ENCODE measurements at places on chromosomes 4 and X.

- DNase-seq = no peak
Observed at GRCh38 chr4:10565166-10565780, 108.0 kb upstream of the ZNF518B start.

GRCh38 chr4:14831416-14831815, 170.9 kb upstream of the CPEB2 start:
- no peak for DNase-seq

DNA sequence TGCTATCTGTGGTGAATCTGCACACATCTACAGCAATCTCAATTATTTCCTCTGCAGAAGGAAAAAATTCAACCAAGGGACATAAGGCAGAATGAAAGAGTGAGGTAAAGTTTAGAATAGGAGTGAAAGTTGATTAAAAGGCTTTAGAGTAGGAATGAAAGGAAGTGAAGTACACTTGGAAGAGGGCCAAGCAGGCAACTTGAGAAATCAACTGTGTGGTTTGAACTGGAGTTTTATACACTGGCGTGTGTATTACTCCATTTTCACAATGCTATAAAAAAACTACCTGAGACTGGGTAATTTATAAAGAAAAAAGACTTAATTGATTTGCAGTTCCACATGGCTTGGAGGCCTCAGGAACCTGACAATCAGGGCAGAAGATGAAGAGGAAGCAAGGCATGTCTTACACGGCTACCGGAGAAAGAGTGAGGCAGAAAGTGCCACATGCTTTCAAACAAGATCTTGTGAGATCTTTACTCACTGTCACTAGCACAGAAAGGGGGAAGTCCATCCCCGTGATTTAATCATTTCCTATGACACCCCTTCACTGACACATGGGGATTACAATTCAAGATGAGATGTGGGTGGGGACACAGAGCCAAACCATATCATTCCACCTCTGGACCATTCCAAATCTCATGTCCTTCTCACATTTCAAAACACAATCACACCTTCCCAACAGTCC, 234.8 kb downstream of the IL15 start:
- no peak for DNase-seq

DNA sequence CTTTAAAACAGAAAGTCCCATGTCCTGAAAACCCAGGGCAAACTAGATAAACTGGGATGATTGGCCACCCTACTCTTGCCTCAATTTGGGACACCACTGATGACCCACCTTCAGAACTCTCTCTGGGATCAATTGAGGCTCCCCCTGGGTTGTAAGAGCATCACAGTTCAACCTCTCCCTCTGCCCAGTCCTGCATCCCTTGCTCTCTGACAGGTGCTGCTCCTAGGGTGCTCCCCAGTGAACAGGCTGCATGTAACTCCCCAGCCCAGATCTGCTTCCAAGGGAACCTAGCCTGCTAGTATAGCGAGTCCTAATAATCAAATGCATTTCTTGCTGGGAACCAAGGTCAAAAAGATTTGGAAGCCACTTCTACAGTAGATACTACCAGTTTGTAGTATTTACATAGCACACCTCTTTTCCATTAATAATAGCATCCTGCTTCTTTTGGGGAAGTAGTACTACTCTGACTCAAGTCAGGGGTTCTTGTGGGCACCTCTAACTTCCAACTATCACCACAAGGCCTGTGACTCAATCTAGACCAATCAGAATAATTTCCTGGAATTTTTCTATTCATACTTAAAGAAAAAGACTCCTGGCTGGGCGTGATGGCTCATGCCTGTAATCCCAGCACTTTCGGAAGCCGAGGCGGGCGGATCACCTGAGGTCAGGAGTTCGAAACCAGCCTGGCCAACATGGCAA, 42.1 kb upstream of the SPINK2 start:
- DNase-seq = no peak

DNA sequence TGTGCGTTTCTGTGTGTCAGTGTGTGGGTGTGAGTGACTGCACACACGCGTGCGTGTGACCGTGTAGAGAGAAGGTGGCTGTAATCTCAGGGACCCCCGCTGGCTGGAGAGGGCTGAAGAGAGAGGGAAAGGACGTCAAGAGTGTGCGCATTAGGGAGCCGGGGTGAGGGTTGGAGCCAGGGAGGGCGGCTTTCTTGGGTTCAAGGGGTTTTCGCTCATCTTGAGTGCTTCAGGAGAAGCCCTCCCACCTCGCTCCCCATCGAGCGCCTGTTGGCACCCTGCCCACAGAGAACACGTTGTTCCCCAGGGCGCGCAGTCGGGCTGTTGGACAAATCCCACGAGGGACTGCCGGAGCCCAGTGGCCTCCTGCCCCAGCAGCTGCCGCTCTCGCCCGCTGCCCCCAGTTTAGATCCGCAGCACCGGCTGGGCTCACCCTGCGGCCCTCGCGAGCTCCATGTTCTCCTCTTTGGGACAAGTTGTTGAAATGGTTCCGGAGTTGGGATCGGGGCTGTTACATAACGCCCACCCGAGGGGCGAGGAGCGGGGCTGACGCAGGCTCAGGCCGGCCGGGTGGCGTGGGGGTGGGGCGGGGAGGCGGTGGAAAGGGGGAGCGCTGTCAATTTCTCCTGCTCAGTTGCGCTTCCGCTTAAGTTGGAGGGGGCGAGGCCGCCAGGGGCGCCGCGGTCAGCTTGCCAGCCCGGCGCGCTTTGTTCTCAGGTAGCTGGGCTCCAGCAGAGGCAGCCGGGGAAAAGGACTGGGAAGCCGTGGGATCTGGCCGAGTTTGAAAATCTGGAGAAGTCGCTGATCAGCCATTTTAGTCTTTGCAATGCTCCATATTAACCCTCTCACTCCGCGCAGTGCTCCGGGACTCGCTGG, 1.6 kb downstream of the GRIA2 start:
- DNase-seq = no peak

DNA sequence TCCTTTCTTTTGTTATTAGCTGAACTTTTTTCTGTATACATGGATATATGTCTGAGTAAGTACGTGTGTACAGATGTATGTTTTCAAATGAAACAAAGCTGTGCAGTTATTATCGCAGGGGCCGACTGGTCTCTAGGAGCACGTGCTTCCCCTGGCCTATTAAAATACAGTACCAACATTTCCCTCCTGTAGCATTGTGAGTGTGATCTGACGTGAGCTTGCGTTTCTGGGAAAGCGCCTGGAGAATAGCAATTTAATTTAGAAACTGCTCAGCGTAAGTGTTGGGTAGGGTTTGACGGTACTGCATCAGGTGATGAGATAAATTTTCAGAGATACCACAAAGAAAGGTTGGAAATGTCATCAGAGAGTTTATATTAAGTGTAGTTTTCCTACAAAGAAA, 173.3 kb downstream of the FBXO8 start:
- DNase-seq = no peak

DNA sequence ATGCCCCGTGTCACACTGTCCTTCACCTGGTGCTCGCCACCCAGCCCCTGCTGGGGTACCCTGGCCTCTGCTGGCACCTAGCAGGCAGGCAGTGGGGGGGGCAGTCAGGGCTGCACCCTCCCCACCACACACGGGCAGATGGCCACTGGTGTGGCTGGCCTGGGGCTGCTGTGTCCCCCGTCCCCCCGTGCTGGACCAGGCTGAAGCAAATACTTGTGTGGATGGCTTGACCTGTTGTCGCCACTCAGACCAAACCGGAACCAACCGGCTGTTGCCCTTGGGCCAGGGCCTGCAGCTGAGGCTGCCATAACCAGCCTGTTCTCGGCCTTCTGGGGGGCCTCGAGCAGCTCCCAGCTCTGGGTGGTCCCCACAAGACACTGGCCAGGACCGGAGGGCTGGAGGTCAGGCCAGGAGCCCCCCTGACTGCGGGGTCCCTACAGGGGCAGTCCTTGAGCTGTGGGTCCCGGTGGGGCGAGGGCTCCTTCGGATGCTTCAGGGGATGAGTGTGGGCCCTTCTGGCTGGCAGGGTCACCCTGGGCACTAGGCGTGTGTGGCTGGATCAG, 4.3 kb downstream of the FGFR3 start:
- DNase-seq = no peak

GRCh38 chrX:120306630-120307029, 4.6 kb downstream of the TMEM255A start:
- DNase-seq = no peak

DNA sequence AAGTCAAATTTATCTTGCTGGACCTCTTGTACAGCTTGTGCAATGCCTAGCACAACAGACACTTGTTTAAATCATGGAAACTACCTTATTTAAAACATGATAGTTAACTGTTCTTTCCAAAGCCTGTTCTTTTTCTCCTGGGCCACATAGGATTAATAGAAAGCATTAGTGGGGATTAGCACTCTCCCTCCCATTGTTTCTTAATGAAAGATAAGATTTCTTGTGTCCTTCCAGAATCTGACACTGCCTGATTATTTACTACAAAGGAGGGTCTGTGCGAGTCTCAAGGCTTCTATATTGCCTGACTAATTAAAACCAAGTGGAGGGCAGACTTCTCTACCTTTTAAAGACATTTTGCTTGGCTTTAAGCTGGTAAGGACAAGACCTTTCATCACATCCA, 8.5 kb upstream of the ELMOD2 start:
- DNase-seq = no peak

DNA sequence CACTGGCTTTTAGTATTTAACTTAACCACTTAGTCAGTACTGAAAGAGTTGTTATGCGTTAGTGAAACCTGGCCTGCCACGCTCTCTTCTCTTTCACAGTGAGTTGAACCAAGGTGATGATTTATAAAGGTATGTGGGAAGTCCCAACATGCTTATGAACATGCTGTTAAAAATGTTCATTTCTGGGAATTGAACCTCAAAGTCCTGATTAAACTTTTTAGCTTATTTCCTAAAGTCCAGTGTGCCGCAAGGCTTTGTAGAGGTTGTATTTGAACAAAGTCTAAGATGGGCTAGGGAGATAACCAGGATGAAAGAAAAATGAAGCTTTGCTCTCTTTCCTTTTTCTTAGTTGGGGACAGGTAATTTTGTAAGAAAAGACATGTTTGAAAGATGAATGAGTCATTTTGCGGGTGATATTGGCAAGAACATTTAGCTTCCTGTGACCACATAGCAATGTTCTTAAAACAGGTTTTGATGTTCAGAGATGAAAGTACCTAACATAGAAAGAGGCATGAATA, 270.3 kb downstream of the DTHD1 start:
- peak; percentile 3 for DNase-seq

- DNase-seq = no peak
Observed at GRCh38 chr4:177265729-177266128, 43.9 kb upstream of the NEIL3 start.

- no peak for DNase-seq
Observed at GRCh38 chr4:13542577-13543031, 1.7 kb downstream of the NKX3-2 start.

DNA sequence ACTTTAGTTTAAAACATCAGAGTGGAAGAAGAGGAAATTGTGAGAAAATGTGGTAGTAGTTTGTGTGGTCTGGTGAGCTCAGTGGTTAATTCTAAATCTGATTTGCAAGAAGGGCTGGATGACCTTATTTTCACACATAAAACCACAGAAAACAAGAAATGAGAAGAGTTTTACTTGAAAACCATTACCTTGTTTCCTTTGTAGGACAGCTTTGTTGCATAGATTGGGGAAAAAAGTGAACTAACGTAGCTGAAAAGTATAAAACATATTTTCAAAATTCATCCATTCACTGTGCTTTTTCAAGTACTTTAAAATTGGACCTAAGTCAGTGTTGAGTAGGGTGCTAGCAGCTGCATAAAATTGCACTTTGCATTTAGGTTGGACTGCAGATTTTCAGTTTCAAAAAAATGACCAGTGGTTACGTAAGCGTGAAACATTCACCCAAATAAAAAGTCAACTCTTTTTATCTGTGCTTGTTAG, 211.3 kb downstream of the ARHGAP10 start:
- no peak for DNase-seq

DNA sequence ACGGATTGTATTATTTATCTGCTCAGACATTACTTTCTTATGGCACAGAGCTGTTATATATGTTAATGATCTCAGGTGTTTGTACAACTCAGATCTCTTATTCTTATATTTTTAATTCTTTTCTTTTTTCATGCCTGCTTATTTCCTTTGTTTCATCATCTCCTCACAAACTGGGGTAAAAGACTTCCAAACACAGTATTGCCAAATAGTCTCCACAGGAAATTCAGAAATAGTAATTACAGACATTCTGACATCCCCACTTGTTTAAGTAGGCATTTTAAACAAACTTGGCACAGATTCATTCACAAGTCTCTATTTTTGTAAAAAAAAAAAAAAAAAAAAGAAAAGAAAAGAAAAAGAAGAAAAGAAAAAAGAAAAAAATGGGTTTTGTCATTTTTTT, 129.7 kb upstream of the USP38 start:
- DNase-seq = no peak

DNA sequence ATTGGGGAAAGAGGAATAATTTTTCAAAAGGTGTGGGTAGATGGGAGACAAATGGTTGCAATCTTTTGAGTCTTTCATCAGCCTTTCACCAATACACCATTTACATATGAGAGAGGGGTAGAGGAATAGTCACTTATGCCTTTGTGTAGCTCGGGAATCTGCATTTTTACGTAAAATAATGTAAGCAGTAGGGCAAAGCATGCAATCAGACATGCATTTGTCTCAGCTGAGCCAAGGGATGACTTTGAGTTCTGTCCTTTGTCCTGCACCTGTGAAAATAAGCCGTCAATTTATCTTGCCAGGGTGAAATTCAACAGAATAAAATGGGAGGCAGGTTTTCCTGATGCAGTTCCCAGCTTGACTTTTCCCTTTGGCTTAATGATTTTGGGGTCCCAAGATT, 1473.4 kb upstream of the TENM3 start:
- DNase-seq = no peak

DNA sequence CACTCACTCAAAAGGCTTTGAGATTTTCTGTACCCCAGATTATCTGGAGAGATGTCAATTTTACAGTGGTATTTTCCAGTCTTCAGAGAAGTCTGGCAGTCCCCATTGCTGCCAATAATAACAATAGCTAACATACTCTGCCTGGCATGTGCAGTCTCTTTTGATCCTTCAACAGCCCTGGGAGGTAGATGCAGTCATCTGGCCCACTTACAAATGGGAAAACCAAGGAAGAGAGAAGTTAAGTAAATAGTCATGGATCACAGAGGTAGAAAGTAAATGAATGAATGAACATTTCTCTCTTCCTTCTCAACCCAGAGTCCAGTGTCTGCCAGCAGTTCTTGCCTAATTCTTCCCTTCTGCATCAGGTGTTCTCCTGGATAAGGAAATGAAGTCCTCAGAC, 113.0 kb upstream of the EDNRA start:
- DNase-seq = no peak

DNA sequence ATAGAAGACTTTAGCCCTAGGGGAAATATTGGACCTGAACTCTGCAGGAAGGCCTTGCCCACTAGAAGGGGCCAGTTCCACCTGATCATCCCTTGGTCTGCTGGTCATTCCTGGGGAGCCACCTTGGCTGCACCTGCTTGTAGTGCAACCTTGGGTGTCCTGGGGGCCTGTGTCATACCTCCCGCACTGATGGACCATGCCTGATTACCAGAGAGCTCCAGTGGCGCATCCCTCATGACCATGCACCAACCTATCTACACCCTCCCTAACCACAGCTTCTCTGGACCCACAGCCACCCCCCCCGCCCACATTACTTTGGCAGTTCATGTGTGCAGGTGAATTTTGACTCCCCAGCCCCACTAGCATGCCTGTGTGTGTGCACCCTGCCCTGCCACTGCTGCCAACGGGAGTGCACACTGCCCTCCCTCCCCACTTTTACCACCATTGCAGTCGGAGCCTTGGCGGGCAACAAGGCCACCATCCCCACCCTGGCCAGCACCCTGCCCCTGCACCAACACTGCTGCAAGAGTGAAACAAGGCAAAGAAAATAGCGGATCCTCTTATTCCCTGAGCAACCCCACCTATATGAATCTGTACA, 208.1 kb downstream of the FAM47B start:
- DNase-seq = no peak

Measured in activated naive CD4-positive, alpha-beta T cell treated with Interleukin-2 at 50 U/mL for 16 hours (primary cell).